ENCODE measurements at places on chromosomes 1 and 21. TPM values are rescaled to one million over a fixed set of nuclear protein-coding genes. Genes with fewer than 3 reads are reported as not detected.

PIGV gene
- 30.3 TPM for total RNA-seq

CD247 gene
- total RNA-seq: 1,027 TPM

S100A3 gene
- total RNA-seq: not detected

KRTCAP2 gene
- total RNA-seq: 104 TPM

PLCH2 gene
- 106 TPM for total RNA-seq

ZCCHC17 gene
- total RNA-seq: 31.1 TPM

REG4 gene
- total RNA-seq: not detected

LRRC38 gene
- not detected for total RNA-seq

KCNH1 gene
- total RNA-seq: not detected

DNA sequence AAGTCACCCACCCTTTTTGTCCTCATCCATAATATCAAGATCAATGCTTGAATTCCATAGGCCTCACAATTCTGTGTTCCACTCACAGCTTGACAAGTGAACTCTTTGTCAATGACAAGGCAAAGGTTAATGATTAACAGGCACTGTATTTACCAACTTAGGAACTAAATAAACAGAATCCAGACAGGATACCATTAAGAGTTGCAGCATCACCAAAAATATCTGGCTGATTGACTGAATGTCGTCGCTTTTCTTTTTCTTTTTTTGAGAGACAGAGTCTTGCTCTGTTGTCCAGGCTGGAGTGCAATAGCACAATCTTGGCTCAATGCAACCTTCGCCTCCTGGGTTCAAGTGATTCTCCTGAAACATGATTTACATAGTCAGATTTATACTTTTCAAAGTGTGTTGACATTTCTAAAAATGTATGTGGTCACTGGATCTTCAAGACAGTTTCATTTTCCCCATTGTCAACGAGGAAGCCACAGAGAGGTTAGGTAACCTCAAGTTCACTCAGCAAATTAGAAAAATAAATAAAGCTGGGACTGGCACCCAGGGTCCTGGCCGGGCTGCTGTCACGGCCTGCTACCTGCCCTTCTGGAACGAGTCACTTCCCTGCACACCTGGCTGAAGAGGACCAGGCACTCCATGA, 81.0 kb downstream of the PDE9A start:
- DNase-seq: no peak

DNA sequence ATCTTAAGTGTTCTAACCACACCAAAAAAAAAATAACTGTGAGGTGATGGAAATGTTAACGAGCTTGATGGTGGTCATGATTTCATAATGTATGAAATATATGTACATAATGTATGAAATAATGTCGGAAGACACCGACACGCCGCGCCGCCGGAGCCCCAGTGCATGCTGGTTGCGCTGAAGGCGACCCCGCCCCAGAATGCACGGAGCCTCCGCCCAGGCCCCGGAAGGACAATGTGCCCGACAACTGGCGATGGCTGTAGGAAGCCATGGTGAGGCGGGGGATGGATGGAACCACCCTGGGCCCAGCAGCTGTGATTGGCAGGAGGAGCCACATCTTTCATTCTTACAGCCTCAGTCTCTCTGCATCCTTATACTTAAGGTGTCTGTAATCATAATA, 7.4 kb downstream of the OR2T10 start:
- no peak for DNase-seq

DNA sequence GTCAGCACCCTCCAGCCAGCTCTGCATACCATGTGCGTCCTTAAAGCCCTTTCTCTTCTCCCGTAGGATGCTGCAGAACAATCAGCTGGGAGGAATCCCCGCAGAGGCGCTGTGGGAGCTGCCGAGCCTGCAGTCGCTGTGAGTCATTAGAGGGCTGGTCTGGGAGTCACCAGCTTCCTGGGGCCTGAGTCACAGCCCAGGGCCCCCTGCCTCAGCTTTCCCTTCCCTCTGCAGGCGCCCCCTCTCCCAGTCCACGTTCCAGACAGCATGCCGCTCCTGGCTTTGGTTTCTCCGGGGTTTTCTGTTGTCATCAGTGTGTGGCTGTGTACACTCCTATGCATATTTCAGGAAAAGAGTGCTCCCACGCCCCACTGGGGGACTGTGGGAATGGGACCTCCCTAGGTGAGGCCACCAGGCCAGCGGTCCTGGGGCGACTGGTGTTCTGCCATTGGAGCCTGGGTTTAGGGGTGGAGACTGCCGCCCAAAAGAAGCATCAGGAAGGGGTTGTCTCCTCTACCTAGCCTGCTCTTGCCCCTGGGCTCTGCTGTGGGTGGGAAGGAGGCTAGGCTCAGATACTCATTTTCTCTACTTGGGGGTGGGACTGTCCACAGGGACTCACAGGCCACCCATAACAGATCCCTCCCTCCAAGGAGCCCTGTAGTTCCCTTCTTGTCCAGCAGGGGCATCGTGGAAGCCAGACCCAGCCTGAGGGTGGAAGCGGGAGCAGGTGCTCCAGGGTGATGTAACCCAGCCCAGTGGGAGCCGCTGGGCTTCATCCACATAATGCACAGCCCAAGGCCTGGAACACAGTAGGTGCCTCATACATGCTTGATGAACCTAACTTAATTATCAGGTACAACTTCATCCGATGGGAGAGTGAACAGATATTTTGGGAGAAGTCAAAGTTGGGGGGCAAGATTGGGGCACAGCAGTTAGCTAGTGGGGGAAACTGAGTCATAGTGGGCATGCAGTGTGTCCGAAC, 42.5 kb downstream of the LGR6 start:
- DNase-seq: peak; percentile 78

GRCh38 chr1:10546896-10547295, 72.1 kb downstream of the PEX14 start:
- no peak for DNase-seq

DNA sequence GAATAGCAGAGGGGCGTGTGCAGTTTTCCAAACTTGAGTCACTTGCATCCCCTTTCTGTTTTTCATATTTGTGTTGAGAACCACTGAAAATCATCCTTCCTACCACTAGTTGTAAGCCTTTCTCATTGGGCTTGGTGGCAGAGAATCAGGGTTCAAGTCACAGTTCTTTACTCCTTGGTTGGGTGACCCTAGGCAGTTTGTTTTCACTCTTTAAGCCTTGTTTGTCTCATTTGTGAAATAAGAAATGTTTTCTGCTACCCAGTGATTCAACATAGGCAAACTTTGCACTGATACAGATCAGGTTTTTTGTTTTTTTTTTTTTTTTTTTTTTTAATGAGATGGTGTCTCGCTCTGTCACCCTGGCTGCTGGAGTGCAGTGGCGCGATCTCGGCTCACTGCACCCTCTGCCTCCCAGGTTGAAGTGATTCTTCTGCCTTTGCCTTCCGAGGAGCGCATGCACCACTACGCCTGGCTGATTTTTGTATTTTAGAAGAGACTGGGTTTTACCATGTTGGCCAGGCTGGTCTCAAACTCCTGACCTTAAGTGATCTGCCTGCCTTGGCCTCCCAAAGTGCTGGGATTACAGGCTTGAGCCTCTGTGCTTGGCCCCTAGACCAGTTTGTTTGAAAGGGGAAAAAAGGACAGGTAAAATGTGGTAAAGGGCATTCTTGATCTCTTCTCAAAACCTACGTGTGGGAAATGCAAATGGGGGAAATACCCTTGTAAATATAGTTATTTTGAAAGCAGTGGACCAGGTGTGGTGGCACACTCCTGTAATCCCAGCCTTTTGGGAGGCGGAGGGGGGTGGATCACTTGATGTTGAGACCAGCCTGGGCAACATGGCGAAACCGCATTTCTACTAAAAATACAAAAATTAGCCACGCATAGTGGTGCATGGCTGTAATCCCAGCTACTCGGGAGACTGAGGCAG, 3.2 kb downstream of the CLIC4 start:
- no peak for DNase-seq

GRCh38 chr1:224149709-224150108, 33.3 kb upstream of the DEGS1 start:
- no peak for DNase-seq

GRCh38 chr1:67733681-67734322, 48.8 kb downstream of the GADD45A start:
- DNase-seq: no peak

- no peak for DNase-seq
Measured at GRCh38 chr1:90724926-90725656, 8.0 kb upstream of the BARHL2 start.

DNA sequence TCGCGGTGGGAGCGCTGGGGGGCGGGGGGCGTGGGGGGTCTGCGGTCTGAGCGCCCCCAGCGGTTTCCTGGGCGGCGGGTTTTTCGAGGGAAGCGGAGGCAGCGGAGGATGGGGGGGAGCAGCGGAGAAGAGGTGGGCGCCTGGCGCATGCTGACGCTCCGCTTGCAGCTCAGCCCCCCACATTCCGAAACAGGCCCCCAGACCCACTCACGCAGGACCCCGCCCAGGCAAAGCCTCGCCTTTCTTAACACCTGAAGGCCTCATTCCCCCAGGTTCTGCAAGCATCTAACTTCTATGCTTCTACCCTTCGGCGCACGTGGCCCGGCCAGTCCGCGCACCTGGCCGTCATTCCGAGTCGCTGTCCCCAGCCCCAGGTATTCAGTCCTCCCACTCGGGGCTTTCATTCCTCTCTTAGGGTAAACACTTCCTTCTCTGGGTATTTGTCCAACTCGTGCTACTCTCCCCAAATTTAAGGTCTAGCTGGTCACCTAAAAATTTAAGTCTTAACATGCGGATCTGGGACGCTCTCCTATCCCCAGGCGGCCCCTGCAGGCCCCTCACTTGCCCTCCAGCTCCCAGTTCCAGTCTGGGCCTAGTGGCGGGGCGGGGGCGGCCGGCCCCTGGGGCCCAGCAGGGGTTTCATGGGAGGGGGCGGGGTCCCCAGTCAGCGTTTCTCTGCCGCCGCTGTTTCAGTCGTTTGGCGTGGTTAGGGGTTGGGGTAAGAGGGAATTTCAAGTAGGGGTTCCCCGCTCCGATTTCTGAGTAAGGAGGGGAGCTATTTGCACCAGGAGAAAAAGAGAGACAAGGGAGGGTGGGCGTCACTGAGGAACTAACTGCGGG, 2.8 kb upstream of the ZBTB7B start:
- no peak for DNase-seq

DNA sequence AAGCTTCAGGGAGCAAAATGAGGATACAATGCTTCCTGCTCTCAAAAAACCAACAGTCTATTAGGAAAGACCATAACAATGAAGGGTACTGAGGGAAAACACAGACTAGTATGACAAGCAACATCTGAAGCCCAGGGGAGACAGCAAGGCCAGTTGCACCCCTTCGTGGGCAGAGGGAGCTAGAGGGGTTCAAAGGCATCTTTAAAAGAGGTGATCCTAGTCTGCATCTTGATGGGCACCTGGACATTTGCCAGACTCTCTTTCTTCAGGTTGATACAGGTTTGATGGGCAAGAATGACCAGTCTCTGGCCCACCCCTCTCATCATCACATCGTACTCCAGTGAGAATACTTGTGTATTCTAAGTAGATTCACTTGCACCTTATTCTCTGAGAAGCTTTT, 177.7 kb downstream of the VAV3 start:
- no peak for DNase-seq

GRCh38 chr1:62585469-62586155, 11.7 kb upstream of the ANGPTL3 start:
- no peak for DNase-seq

DNA sequence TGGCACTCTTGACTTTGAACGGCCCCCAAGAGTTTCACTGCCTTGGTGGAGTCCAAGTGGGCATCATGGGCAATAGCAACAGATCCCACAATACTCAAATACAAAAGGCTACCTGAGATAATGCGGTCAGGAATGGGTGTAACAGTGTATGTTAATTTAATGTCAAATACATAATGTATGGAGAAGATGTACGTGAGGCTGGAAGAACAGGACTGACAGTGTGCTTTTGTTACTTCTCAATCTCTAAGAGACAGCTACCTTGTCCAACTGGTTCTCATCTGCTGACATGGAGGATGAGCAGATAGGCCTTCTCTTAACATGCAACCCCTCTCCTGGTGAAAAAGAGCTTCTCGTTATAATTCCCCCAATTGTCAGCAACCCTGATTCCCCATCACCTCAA, 167.2 kb downstream of the APP start:
- no peak for DNase-seq

- DNase-seq: no peak
Measured at GRCh38 chr1:7348580-7348979, 422.5 kb upstream of the VAMP3 start.

DNA sequence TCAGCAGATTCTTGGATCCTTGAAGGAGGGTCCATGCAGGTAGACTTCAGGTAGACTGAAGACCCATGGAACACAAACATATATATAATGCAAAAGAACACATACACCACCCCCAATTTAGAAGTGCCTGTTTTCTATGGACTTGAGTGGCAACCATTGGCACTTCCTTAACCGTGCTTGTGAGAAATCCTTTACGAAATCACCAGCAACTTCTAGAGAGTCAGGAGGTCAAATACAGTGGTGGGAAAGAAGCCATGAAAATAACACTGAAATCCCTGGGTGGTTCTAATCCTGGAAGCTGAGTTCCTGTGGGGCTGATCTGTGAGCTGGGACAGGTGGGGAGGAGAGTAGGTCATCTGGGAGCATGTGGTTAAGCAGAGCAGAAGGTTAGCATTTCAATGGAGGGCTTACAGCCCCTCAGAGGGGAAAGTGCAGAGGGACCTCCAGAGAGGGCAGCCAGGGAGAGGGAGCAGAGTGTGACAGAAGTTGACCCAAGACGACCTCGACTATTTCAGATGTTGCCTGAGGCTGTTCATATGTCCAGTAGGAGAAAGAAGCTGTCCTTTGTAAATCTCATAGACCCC, 13.0 kb upstream of the IL10 start:
- no peak for DNase-seq

- no peak for DNase-seq
Measured at GRCh38 chr1:8955406-8955805, 9.7 kb downstream of the CA6 start.

DNA sequence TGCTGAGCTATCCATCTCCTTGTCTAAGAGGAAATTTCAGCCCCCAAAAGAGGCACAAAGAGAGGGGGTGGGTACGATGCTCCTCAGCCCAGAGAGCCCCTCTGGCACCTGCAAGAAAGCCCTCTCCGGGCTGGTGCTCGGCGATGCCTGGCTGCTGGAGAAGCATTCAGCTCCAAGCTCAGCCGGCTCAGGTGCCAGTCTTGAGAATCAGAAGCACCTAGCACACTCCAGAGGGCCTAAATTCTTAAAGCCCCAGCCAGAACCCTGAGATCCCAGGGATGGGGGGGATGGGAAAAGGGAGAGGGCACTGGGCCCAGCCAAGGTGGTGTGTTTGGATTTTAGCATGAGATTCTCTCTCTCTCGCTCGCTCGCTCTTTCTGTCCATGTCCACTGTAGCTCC, 2.9 kb downstream of the GRIK3 start:
- DNase-seq: no peak

DNA sequence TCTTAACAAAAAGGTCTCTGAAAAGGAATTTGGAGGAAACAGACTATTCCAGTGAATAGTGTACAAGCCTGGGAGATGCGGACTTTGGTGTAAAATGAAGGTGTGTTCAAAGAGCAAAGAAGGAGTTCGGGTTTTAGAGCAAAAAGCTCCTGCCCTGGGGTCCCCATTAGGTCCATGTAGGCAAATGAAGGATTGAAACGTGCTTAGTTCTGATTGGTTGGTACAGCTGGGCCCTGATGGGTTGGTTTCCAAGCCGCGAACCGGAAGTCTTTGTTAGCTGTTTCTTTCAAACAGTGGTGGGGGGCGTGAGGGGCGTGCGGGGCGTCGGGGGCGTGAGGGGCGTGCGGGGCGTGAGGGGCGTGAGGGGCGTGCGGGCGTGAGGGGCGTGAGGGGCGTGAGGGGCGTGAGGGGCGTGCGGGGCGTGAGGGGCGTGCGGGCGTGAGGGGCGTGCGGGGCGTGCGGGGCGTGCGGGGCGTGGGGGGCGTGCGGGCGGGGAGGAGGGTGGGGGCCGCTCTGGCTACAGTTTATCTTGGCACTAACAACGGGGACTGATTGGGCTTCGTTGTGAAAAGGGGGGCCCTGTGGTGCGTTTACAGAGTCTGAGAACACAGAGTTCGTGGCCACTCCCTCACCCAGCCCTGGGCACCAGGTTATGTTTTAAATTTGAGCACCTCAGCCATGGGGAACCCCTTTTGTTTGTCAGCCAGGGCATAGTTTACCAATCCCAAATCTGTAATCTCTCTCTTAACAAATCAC, 29.4 kb downstream of the LRRC3 start:
- DNase-seq: no peak

All from natural killer cell (primary cell).